Right forelimb (tissue), 1 donor: ENCODE measurements at places on chromosomes 6 and 20.

- no peak for DNase-seq
These were observed 12.0 kb downstream of the ITPR3 start for GRCh38 chr6:33633084-33633461.

DNA sequence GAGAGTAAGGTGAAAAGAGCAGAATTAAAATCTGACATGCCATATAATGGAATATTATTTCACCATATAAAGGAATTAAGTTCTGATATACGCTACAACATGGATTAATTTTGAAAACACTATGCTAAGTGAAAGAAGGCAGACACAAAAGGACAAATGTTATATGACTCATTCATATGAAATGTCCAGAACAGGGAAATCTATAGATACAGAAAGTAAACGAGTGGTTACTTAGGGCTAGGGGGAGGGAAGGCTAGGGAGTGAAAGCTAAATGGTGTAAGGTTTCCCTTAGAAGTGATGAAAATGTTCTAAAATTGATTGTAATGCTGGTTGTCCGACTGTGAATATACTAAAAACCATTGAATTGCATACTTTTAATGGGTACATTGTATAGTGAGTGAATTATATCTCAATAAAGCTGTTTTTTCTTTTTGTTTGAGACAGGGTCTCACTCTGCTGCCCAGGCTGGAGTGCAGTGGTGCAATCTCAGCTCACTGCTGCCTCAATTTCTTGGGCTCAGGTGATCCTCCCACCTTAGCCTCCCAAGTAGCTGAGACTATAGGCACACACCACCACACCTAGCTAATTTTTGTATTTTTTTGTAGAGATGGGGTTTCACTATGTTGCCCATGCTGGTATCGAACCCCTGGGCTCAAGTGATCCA, 8.2 kb downstream of the PRPH2 start:
- DNase-seq, result no peak

GRCh38 chr6:106037060-106037459, 49.1 kb upstream of the PRDM1 start:
- DNase-seq, result no peak

DNA sequence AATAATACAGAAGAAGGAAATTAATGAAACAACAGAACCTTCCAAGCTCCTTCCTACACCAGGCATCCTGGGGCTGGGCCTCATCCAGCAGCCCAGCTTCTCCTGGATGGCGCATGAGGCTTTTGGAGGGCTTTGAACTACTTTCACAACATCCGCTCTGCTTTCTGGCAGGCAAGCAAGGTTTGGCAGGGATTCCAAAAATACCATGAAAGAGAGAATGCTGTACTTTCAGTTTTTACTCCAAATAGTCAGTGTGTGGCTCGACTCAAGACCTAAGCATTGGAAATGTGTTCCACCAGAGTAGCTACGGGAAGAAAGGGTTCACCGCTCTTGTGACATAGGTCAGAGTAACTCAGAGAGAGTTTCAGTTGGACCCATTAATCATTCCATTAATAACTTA, 125.4 kb downstream of the OPRM1 start:
- peak; percentile 86 for DNase-seq

- DNase-seq, result no peak
These were observed 135.7 kb downstream of the ALDH8A1 start for GRCh38 chr6:134814076-134814695.

DNA sequence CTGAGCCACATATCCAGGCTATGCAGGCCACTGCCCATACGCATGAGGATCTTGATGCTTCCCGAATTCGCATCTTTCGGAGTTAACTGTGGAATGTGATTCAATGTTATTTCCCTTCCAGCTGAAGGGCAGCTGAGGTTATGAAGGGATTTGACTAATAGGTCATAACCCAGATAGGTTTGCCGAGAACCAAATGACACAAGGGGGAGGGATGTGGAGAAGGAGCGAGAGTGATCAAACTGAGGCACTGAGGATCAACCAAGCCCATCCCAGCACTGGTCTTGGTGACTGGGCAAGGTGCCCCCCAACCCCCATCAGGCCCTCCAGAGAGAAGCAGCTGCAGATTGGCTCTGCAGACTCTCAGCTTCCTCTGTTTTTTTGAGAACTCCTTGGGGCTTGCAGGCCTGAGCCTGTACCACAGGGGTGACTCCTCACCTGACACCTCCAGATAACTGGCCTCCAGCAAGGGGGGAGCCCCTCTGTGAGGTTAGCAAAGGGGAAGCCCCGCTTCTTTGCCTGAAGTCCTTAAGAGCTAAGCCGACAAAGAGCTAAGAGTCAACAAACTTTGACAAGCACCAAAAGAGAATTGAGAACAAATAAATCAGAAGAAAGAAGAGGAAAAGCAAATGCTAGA, 185.9 kb downstream of the PDE7B start:
- DNase-seq, result no peak
